GM10248 (cell line): ENCODE measurements at places on chromosomes 6 and 20.
A peak's percentile ranks its signal among the peaks of the same experiment; 100 is the strongest.

DNA sequence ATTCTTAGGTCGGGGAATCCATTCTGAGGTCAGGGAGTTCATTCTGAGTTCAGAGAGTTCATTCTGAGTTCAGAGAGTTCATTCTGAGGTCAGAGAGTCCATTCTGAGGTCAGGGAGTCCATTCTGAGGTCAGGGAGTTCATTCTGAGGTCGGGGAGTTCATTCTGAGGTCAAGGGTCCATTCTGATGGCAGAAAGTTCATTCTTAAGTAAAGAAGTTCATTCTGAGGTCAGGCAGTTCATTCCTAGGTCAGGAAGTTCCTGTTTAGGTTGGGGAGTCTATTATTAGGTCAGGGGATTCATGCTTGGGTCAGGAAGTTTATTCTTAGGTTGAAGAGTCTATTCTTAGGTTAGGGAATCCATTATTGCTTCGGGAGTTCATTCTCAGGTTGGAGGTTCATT lies 16.5 kb upstream of the NXT1 start:
- DNase-seq, result no peak

DNA sequence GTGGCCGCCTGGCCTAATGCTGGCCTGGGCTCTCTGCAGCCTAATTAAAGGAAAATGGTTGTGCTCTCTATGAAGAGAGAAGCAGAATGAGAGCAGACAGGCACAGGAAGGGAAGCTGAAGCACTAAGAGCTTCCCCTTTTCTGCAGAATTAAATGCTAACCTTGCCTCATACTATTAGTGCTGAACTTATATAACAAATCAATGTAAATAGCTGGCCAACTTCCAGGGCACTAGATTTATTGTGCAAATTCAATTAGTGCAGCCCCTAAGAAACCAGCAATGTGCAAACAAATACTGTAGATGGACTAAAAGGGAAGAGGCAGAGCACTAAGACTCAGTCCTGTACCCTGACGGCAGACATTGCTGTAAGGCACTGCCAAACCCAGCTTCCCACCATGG lies 36.1 kb upstream of the INSM1 start:
- no peak for DNase-seq

DNA sequence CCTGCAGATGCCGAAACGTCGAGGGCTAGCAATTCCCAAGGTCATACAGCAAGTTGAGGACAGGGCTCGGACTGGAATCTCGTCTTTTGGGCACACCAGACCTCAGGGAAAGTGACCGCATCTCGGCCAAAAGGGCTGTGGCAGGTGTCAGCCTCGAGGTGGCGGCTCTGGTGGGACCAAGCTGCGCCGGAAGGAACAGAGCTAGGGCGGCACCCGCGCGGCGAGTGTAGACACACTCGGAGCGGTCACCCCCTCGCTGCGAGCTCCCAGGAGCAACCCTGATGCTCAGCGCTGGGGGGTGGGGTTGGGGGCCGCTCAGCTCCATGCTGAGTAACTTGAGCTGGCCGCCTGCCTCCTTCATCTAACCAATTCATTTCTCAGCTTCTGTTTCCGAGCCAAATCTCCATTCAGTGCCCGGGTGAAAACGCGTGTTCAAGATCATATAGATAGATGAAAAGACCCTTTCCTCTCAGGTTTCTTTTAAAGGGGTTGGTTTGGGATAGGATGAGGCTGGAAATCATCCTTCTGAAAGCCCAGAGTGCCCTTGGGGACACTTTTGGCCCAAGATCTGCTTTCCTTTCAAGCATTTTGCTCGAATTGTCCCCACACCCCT lies 2.2 kb upstream of the TUBB2B start:
- DNase-seq, result no peak

DNA sequence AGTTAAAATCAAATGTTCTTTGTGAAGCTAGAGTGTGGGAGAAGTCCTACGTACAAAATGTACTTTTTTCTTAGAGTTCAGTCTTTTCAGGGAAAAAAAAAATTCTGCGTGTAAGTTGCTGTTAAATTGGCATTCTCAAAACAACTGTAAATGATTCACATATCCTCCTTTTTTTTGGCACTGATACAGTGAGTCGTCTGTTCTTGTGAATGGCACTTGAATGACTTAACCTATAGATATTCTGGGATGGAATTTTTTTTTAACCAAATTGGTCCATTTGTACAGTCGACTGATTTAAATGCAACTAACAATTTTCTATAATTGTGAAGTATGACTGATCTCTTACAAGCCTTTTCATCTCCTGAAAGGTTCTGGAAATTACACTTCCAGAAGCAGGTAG lies 5.5 kb upstream of the JAG1 start:
- no peak for DNase-seq

GRCh38 chr6:56875961-56876360 lies 78.9 kb upstream of the BEND6 start:
- DNase-seq, result no peak

GRCh38 chr6:134621858-134622257 lies 303.9 kb upstream of the SGK1 start:
- DNase-seq, result no peak

DNA sequence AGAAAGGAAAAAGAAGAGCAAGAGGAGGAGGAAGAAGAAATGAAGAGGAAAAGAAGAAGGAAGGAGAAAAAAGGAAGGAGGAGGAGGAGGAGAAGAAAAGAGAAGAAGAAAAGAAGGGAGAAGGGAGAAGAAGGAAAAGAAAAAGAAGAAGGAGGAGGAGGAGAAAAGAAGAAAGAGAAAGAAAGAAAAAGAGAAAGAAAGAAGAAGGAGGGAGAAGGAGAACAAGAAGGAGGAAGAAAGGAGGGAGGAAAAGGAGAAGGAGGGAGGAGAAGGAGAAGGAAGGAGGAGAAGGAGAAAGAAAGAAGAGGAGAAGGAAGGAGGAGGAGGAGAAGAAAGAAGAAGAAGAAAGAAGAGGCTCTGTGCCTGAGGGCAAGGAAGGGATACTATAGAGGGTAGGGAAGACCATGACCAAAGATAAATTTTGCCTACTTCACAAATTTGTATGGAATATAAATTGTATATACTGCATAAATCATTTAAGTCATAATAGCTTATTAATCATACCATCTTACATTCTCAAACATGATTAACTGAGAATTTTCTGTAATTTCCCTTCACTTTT lies 55.7 kb downstream of the SESN1 start:
- no peak for DNase-seq

- no peak for DNase-seq
Measured at GRCh38 chr20:4870906-4871305, 130.4 kb downstream of the SLC23A2 start.

- DNase-seq, result no peak
Measured at GRCh38 chr6:55836481-55836880, 38.9 kb downstream of the BMP5 start.

- no peak for DNase-seq
Measured at GRCh38 chr6:160261991-160262680, 3.5 kb upstream of the SLC22A2 start.

GRCh38 chr6:29666826-29667130 lies 9.9 kb downstream of the MOG start:
- no peak for DNase-seq

GRCh38 chr20:53793783-53794383 lies 200.2 kb upstream of the ZNF217 start:
- no peak for DNase-seq

GRCh38 chr20:2101057-2101864 lies at the start of gene STK35:
Gene STK35 (plus strand): TSS chr20:2101827. CDS start chr20:2101882, 55 bp downstream.
- DNase-seq, result peak; percentile 83

DNA sequence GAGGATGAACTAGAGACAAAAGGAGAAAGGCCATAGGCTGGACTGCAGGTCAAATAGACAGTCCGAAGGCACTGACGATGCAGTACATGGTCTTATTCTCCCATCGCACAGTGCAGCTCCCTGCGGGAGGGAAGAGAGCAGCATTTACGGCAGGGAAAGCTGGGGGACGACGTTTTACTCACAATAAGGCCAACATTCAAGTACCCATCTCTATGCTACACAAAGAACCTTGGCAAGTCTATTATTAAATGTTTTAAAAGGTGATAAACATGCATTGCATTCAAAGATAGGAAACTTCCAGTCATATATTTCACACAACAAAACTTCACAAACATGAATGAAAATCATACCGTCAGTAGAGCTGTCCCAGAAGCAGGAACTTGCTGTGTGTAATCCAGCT lies 7.8 kb downstream of the DYNLT1 start:
- DNase-seq, result no peak

DNA sequence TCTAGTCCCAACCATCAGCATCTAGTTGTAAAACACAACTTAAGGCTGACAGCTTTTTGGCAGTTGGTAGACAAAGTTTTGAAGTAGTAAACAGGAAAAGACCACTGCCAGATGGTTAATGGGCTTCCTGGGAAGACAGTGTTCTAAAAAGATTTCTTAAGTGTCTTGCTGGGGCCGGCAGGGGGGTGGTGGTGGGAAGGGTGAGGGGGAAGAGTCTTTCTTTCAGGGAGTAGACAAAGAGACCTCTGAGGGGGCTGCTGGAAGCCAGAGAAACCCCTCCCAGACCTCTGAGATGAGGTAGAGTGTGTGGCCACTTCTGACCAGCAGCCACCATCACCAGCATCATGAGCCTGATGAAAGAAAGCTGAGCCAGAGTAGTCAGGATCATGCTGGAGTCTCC lies 784.9 kb downstream of the TENT5A start:
- DNase-seq, result no peak

- DNase-seq, result no peak
Measured at GRCh38 chr6:149190224-149190831, 127.2 kb upstream of the TAB2 start.

DNA sequence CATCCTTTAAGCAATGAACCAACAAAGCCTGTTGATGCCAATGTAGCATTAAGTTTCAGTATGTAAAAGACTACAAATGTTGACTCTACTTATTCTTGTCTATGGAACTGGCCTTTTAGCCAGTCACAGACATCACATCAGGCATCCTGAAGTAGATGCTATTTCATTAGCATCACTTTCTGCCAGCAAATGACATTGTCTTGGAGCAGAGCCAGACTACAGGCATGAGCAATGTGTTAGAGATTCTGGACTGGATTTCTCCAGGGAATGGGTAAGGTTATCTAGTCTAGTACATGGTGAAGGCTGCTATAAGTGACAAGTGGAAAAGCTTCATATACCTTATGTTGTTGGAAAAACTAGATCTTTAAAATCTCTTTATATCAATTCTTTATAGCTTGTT lies 142.9 kb downstream of the ADGRB3 start:
- no peak for DNase-seq

GRCh38 chr6:5190507-5190906 lies 70.2 kb downstream of the LYRM4 start:
- no peak for DNase-seq

GRCh38 chr6:163866192-163866591 lies 451.7 kb downstream of the QKI start:
- DNase-seq, result no peak

GRCh38 chr6:105192707-105193465 lies 13.1 kb upstream of the POPDC3 start:
- no peak for DNase-seq

GRCh38 chr20:45338121-45339030 lies 9.8 kb downstream of the SDC4 start:
- no peak for DNase-seq

GRCh38 chr6:64113704-64114103 lies 478.1 kb downstream of the PHF3 start:
- no peak for DNase-seq

DNA sequence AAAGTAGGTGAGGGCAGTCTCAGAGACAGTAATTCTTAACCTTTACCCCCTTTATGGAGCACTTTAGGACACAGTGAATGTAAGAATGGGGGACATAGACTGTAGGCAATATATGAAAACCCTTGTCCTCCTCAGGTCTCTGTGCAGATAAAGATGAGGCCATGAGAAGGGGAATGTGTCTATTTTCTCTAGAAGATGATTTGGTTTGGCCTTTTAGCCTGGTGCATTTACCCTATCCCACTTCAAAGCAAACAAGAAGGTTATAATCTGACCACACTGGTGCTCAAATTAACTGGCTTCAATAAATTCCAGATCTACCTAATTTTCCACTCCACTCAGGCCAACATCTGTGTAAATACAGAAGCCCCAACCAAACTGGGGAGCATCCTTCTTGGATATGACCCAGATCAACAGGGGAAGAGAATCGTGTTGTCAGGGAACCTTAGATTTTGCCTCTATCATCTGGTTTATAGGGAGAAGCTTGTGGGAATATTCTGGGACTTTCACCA lies 42.4 kb downstream of the RIPOR2 start:
- no peak for DNase-seq

DNA sequence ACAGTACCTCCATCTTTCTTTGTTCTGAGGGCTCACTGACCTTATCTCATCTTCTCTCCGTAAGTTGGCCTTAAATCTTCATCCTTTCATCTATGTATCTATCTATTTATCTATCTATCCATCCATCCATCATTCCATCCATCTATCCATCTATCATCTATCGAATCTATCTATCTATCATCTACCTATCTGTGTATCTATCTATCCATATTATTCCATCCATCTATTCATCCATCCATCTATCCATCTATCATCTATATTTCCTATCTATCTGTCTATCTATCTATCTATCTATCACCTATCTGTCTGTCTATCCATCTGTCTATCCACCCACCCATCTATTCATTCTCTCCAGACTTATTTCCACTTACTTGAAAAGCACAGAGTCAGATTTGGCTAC lies 147.3 kb upstream of the PMEPA1 start:
- no peak for DNase-seq

- no peak for DNase-seq
Measured at GRCh38 chr6:15137086-15137485, 108.8 kb upstream of the JARID2 start.

- peak; percentile 25 for DNase-seq
Measured at GRCh38 chr20:15236812-15237211, 899.4 kb upstream of the FLRT3 start.

GRCh38 chr6:7424967-7425807 lies 35.6 kb downstream of the RIOK1 start:
- no peak for DNase-seq

GRCh38 chr20:10591946-10592521 lies 81.8 kb downstream of the JAG1 start:
- DNase-seq, result no peak

- peak; percentile 43 for DNase-seq
Measured at GRCh38 chr6:14638906-14639761, 521.6 kb downstream of the CD83 start.

DNA sequence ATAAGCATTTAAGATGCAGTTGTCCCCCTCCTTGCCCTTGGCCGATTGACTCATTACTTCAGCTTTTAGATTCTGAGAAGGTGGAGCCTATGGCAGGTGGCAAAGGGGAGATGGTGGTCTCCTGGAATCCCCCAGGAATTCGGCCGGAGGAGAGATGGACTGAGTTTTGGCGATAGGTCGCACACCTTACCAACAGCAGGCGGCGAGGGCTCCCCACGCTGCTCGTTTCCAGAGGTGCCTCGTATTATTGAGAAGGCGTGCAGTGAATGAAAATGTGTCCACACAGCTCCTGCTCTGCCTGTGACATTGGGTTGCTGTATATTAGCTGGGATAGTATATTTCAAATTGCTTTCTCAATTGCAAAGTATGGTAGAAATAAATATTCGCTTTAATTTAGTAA lies 224.5 kb downstream of the ARID1B start:
- no peak for DNase-seq

- no peak for DNase-seq
Measured at GRCh38 chr6:12174878-12175277, 115.3 kb upstream of the EDN1 start.
